Foreskin fibroblast (primary cell): ENCODE measurements at places on chromosomes 7 and 10.

- DNase-seq, result no peak
Observed at GRCh38 chr10:5748394-5748803, 63.8 kb downstream of the TASOR2 start.

- no peak for DNase-seq
Observed at GRCh38 chr7:28933846-28934320, 24.2 kb downstream of the TRIL start.

DNA sequence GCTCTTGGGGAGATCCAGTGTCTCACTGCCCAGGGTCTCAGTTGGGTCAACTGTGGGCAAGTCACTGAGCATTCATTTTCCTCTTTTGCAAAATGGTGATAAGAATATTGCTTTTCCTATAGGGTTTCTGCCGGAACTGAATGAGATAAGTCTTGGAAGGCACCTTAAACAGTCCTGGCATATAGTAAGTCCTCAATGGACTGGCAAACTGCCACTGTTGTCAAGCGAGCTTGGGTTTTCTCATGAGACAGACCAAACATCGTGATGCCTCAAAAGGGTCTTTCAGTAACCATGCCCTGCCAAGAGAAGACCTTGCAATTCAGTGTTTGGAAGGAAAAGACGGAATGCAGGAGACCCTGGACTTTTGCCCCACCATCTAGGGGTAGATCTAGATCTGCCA lies 251.5 kb downstream of the WDR11 start:
- no peak for DNase-seq

DNA sequence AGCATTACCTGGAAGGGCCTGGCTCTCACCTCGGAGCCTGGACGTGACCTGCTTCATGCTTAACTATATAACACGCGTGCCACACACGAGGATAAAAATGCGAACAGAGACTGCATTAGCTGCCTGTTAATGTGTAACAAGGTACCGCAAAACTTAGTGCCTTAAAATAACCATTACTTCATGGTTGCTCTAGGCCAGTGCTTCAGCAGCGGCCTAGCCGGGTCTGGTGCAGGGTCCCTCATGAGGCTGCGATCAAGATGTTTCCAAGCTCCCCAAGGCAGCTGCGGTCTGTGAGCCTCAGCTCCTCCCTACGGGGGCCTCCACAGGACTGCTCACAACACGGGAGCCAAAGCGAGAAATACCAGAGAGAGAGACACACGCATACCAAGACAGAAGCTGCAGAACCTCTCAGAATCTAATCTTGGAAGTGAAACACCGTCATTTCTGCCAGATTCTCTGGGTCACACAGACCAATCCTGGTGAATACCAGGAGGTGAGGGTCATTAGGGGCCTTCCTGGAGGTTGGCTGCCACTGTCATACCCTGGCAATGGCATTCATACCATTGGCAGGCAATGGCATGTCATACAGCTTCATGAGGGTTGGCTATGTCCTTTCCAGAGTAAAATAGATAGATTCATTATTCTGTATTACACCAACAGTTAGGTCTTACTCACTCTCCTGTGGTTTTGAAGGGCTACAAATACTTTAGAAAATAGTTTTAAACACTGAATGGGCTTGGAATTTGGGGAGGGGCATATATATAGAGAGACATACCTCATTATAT lies 94.5 kb downstream of the HIPK2 start:
- peak; percentile 60 for DNase-seq

- peak; percentile 44 for DNase-seq
Observed at GRCh38 chr7:92813390-92814024, 22.9 kb downstream of the CDK6 start.
